ENCODE measurements at places on chromosomes 1 and 21. TPM values are rescaled to one million over a fixed set of nuclear protein-coding genes. Genes with fewer than 3 reads are reported as not detected.

PDPN gene
- 182 TPM for total RNA-seq

GRCh38 chr1:147762233-147763024 lies 2.0 kb upstream of the GJA5 start:
- no peak for DNase-seq

DNA sequence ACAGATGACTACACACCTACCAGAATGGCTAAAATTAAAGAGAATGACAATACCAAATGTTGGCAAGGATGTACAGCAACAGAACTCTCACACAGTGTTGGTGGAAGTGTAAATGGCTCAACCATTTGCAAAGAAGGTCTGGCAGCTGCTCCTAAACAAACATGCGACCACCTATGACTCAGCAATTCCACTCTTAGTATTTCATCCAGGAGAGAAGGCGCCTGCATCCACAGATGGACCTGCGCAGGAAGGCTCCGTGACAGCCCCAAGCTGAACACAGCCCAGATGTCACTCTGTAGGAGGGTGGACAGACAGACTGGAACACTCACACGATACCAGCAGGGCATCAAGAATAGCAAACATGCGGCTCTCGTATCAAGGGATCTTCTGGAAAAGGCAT lies 6.7 kb downstream of the PTTG1IP start:
- no peak for DNase-seq

- no peak for DNase-seq
Observed at GRCh38 chr1:107782217-107782845, 182.6 kb downstream of the VAV3 start.

HPDL gene
- not detected for total RNA-seq

GJC2 gene
- total RNA-seq, result 5.5 TPM

F5 gene
- 1.4 TPM for total RNA-seq

DNA sequence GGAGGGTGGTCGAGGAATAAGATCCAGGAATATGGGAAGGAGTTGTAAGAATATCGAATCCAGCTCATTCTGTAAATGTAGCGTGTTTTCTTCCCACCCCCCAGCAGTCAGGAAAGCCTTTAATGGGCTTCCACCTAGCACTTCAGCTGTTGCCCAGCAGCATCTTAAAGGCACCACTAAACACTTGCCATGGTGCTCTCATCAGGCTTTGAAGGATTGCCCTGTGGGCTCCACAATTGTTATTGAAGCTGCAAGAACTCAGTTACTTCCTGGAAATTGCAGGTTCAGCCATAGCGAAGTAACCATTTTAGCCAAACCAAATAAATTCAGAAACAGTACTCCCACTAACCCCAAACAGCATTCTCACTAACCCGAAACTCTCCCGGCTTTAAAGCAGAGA lies 511.2 kb downstream of the PLPP3 start:
- no peak for DNase-seq

Data from omental fat pad (tissue), 4 donors.